ENCODE measurements at places on chromosomes 7 and 10. TPM values are rescaled to one million over a fixed set of nuclear protein-coding genes. Genes with fewer than 3 reads are reported as not detected.
A peak's percentile ranks its signal among the peaks of the same experiment; 100 is the strongest.

Gene CALHM3
- not detected for total RNA-seq

Gene CCM2
- total RNA-seq: 89.1 TPM

Gene UPK3B
- total RNA-seq: 2.5 TPM

Gene KCNIP2
- total RNA-seq: 4.3 TPM

Gene TBXAS1
- not detected for total RNA-seq

- DNase-seq: peak; percentile 73
Measured at GRCh38 chr10:299969-300368, 164.7 kb downstream of the ZMYND11 start.

DNA sequence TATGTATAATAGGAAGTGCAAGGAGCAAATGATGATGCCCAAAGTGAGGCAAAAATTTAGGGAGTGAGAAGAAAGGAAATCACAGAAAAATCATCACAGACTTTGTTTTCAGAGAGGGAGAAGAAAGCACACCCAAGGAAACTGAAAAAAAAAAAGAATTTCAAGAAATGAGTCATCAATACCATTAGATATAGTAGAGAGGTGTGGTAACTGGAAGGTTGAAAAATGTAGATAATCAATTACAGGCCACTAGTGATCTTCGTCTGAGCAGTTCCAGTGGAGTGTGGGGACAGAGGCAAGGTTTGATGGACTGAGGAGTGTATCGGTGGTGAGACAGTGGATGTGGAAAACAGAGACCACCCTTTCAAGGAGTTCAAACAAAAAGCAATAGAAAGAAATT, 31.7 kb downstream of the ASB4 start:
- no peak for DNase-seq

DNA sequence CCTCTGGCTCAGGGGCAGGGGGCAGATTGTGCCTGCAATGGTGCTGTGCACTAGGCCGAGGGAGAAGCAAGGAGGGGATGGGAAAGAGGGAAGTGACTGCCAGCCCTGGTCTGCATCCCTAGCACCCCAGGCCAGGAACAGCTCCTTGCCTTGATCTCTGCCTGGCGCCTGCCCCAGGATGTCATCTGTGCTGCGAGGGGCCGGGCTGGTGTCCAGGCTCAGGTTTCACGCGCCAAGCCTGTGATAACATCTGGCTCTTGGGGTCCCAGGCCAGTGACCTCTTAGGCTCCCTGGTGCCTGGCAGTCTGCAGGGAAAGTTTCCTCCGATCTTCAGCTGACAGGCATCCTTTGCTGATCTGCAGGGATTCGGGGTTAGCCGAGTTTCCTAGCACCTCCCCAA, 193.5 kb upstream of the GPR26 start:
- DNase-seq: no peak

- DNase-seq: no peak
Measured at GRCh38 chr10:102627736-102628293, 16.5 kb upstream of the TRIM8 start.

- no peak for DNase-seq
Measured at GRCh38 chr10:52578871-52579405, 193.6 kb downstream of the MBL2 start.

DNA sequence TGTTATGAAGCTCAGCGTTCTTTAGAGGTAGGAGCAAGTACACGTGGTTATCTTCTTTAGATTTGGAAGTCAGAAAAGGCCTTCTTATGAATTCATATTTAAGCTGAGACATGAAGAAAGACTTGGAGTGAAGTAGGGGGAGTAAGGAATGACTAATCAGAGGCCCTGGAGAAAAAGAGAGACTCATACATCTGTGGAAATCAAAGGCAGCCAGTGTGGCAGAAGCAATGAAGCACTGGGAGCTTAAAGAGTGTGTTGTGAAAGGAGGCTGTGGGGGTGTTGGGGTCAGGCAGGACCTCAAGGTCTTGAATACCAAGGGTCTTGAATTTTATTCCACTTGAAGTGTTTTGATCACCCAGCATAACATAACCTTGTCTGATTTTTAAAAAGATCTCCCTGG, 35.7 kb upstream of the FGL2 start:
- no peak for DNase-seq

GRCh38 chr7:156582591-156583123, 57.9 kb upstream of the RNF32 start:
- no peak for DNase-seq

DNA sequence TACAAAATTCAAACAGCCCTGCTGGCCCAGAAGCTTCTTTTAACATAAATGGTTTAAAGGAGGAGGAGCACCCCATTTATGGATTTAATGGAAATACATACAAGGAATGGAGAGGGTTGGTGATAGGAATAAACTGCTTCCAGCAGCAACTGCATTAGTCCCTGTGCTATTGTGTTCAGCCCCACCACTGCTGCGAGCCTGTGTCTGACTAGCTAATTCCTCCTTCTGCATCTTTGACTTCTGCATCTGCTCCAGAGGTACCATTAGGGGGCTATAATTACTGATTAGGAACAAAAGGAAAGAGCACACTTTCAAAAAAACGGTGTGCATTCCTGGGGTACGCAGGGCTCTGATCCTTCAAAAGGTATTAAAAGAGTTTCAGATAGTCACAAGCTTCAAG, 24.8 kb downstream of the CDCA7L start:
- no peak for DNase-seq
